ENCODE measurements at places on chromosomes 1 and 21.

- no peak for DNase-seq
Observed at GRCh38 chr1:15406614-15407559, 2.8 kb upstream of the EFHD2 start.

GRCh38 chr1:77876884-77877283, 11.5 kb upstream of the NEXN start:
- no peak for DNase-seq

- DNase-seq = no peak
Observed at GRCh38 chr1:23526329-23527041, 4.5 kb downstream of the E2F2 start.

GRCh38 chr1:11485191-11485590, 6.2 kb downstream of the DISP3 start:
- DNase-seq = no peak

GRCh38 chr1:109959974-109960744, 24.4 kb upstream of the AHCYL1 start:
- DNase-seq = no peak

- no peak for DNase-seq
Observed at GRCh38 chr1:179632868-179633267, 41.2 kb downstream of the TDRD5 start.

- DNase-seq = no peak
Observed at GRCh38 chr1:180183426-180183825, 28.8 kb downstream of the QSOX1 start.
